Midbrain (tissue), 1 donor: ENCODE measurements at places on chromosomes 1 and 21.

GRCh38 chr1:157773493-157774350 is 3.2 kb downstream of the FCRL2 start:
- no peak for DNase-seq

DNA sequence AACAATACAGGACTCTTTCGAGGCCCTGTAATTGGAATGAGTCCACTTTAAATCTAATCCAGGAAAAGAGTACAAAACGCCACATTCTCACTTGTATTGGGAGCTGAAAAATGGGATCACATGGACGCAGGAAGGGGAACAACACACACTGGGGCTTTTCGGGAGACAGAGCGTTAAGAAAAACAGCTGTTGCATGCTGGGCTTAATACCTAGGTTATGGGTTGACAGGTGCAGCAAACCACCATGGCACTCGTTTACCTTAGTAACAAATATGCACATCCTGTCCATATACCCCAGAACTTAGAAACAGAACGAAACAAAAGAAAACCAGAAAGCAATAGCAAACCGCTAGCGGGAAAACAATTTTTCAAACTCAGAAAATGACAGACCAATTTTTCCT is 1532.7 kb upstream of the TPTE start:
- no peak for DNase-seq

DNA sequence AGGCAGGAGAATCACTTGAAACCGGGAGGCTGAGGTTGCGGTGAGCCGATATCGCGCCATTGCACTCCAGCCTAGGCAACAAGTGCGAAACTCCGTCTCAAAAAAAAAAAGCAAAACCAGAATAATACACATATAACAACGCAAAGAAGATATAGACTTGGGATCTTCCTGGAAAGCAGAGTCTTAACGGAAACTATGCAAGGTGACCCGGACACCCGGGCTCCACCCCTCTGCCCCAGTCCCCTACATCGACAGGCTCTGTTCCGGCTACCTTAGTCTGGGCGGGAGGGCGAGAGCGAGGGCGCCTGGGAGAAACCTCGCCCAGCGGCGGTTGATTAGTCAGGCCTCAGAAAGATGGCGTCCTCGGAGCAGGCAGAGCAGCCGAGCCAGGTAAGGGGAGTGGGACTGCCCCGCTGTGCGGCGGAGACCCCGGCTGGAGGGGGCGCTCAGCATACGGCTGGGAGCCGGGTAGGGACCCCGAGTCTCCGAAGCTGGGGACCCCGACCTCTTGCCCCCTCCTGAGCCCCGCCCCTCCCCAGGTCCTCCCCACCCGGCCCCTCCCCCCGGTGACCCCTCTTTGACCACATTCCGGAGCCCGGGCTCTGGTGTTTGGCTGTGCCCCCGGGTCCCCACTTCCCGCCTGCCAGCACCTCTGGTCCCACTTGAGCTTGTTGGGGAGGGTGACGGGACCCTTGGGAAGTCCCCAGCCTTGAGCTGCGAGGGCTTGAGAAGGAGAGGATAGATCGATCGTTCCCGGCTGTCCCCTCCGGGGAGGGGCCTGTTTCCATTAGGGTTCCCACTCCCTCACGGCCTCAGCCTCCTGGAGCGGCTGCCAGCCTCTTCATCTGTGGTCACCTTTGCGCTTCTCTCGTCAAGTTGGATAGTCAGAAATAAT is at the start of gene PEX14:
Gene PEX14 (plus strand): TSS at position 338 of the 895 bp plus-strand sequence. CDS start 17 bp downstream, at position 355.
- DNase-seq, result peak; percentile 86

- no peak for DNase-seq
Observed at GRCh38 chr1:203185061-203185461, 1.4 kb downstream of the CHI3L1 start.

GRCh38 chr1:93140106-93140505 is 40.1 kb downstream of the TMED5 start:
- DNase-seq, result no peak

DNA sequence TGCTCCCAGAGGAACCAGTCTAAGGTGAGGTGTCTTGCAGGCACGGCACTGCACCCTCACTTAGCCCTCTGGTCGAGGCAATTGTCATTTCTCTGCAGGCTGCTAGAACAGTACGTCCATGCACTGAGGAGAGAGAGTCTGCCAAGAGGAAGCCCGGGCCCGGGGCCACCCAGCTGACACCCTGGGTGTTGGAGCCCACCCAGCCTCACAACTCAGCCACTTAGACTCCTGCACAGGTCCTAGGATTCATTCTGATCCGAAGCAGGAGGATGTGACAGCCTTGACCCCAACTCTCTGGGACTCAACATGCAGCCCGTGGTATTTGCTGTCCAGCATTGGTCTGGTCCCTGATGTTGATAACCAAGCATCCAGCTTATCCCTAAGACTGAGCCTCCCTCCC is 111.9 kb downstream of the ADSS2 start:
- DNase-seq, result no peak

DNA sequence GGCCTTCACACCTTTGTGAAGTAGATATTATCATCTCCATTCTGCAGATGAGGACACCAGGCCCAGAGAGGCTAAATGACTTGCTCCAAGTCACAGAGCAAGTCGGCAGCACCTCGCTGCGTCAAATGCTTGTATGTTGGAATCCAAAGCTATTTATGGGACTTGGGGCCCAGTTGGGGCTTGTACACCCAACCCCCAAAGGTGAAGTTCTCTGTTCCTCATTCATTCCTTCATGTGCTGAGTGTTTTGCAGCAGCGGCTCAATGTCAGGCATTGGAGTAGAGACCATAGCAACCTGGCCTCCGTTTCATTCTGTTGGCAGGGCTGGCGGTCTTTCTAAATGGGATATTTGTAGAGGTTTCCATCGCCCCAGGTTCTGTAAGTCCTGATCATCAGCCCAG is 113.4 kb upstream of the SLC25A33 start:
- DNase-seq, result peak; percentile 37

- DNase-seq, result peak; percentile 37
Observed at GRCh38 chr1:15028102-15028501, 125.4 kb upstream of the TMEM51 start.

DNA sequence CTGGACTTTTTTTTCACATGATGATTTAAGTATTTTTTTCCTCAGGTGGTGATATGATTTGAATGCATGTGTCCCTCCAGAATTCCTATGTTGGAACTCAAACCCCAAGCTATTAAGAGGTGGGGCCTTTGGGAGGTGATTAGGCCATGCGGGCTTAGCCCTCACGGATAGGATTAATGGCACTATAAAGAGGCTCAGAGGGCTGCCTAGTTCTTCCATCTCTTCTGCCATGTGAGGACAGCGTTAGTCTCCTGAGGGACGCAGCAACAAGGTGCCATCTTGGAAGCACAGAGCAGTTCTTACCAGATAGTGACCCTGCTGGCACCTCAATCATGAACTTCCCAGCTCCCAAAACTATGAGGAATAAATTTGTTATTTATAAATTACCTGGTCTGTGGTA is 18.3 kb upstream of the RBBP5 start:
- no peak for DNase-seq

- no peak for DNase-seq
Observed at GRCh38 chr1:224914292-224914900, 15.1 kb upstream of the DNAH14 start.

DNA sequence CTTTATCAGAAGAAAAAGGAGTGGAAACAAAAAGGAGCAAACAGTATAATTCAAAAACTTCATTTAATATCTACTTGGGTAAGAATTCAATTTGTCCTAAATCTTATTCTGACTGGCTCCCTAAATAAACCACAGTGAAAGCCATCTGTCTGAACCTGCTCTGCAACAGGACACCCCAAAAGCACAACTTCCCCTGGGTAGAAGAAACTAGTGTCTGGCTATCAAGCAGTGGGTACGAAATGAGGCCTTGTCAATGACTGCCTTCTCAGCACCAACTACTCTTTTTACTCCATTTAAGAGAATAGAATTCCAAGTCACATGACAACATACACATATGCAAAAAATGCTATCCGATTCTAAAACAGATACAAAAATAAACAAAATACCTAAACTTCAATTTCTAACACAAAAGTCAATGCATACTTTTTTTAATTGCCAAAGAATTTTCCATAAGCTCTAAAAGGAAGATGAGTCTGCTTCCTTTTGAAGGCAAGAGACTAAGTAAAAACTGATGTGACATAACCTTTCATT is 206.8 kb downstream of the SLC45A1 start:
- DNase-seq, result peak; percentile 20
